Pons (tissue), 1 donor: ENCODE measurements at places on chromosomes 6 and 20.

GRCh38 chr6:149138699-149139294 lies 178.7 kb upstream of the TAB2 start:
- DNase-seq = no peak

DNA sequence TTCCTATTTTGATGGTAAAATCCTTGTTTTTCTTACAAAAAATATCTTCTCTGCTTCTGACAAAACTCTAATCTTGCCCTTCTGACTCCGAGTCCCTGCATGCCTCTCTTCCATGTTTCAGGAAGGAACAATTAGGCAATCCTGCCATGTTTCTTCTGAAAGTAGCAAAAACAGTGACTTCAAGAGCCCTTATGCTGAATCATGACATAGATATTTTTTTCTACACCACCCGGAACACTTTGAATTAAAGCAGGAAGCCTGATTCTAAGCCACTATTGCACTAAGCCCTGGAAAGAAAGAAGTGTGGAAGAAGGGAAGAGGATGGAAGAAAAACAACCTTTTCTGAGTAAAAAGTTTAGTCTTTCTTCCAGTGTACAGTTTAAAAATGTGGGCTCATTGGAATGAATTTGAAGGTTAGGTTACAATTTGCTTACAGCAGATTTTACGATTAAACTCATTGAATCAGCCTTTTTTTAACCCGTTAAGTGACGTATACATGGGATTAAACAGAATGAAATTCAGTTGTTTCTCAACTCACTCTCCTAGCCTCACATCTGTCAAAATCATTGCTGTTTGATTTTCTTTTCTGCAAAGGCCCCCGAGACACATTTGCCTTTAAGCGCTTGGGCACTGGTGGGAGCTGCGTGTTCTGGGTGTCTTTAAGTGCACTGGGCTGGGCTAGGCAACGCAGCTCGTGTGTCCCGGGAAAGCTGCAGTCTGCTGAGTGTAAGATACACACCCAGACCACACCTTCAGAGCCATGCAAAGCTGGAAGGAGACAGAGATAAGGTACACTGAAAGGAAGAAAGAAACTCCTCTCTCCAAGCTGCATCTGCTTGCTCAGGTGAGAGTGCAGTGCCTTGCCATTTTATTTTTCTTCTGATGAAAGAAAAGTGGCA lies 159.4 kb upstream of the CITED2 start:
- peak; percentile 42 for DNase-seq

DNA sequence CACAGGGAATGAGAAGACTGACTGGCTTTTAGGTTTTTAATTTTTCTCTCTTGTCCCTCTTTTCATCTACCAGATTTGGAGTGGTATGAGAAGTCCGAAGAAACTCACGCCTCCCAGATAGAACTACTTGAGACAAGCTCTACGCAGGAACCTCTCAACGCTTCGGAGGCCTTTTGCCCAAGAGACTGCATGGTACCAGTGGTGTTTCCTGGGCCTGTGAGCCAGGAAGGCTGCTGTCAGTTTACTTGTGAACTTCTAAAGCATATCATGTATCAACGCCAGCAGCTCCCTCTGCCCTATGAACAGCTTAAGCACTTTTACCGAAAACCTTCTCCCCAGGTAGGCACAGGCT lies 644 bp downstream of the MAD2L1BP start:
- DNase-seq = no peak

DNA sequence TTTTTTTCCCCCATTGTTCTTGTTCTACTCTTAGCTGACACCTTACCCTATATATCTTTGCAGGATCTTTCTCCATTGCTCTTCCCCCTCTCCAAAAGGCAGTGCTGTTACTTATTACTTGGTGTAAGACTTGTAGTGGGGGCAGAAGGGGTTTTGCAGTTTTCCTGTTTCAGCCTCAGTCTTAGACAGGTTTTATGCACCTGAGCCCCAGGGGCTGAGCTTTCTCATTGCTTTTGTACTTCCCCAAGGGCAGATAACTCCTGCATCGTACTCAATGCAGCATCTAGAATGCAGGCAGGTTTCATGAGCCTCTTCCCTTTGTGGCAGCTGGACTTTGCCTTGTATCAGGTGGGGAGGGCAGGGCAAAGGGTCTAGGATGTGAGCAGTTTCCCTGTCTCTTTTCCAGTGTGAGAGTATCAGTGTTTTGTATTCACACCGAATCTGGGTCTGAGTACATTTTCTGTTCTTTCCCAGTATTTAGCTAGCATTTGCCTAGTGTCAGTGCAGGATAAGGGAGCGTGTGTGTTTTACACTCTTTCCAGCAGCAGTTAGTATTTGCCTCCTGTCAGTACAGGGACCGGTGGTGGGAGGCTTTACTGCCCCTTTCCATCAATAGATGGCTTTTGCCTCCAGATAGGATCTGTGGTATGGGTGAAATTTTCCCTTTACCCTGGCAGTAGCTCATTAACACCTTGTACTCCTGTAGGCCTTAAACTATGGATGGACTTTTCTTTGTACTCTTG lies 19.6 kb downstream of the CYB5R4 start:
- DNase-seq = no peak

- no peak for DNase-seq
These were observed 117.7 kb downstream of the PLEKHG1 start for GRCh38 chr6:150717419-150717818.

DNA sequence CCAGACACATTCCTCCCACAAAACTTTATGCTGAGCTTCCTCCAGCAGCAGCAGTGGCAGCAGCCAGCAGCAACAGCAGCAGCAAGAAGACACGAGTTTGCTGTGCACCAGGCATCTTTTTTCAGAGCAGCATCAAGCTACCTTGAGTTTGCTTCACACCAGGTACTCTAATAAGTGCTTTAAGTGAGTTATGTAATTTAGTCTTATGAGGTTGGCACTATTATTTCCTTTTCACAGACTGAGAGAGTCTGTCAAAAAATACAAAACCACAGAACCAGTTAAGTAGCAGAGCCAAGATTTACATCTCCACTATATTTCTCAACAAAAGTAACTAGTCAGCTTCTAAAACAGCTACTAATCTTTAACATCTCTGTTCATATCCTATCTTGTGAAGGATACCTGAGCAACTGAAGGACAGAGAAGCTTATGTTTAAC lies 23.7 kb downstream of the RANBP9 start:
- DNase-seq = no peak

- no peak for DNase-seq
These were observed 214.8 kb upstream of the CEP162 start for GRCh38 chr6:84442208-84442607.

DNA sequence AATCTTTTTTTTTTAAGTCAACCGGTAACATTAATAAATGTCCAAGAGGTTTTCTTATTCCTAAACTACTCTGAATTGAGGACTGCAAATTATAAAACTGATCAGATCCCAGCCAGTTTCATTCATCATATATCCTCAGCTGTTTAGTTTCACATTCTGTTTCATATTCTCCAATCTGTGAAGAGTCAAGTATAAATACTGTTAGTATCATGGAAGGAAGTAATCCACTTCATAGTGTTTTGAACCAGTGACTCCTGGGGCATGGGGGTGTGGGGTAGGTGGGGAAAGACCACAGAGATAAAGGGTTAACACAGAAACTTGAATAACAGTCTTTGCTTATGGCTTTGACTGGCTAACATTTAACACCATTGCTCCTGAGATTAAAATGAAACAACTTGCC lies 69.9 kb downstream of the FYN start:
- DNase-seq = no peak
